T-helper 17 cell (primary cell): ENCODE measurements at places on chromosomes 4 and X.

DNA sequence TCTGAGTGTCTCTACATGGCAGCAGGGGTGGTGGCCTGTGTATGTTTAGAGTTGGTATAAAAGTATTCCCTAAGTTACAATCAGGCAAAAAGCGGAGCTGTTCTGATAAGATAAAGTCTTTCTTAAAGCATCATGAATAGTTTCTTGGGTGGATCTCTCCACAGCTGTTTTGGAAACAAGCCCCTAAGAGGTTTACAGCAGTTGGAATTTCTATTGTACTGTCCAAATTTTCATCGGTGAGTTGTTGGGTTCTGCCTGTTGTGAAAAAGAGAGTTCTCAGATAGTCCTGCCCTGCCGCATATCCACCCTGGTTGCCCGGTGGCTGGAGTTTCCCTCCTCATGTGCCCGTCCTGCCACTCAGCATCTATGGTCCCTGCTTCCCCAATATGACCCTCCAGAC is 50.1 kb downstream of the C4orf51 start:
- no peak for DNase-seq

DNA sequence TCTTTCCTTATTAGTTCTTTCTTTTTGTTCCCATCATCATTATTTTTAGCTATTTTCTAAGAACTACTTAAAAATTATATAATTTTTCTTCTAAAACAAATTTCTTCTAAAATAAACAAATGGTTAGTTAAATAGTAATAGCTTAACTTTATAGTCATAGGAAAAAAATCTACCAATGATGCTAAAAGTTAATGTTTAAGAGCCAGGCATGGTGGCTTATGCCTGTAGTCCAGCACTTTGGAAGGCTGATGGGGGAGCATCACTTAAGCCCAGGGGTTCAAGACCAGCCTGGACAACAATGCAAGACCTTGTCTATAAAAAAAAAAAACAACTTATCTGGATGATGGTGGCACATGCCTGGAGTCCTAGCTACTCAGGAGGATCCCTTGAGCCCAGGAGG is 127.1 kb upstream of the ANXA3 start:
- DNase-seq: no peak

GRCh38 chrX:12950851-12951594 is 23.9 kb upstream of the TMSB4X start:
- peak; percentile 35 for DNase-seq

GRCh38 chr4:794900-795725 is 30.8 kb downstream of the CPLX1 start:
- no peak for DNase-seq

DNA sequence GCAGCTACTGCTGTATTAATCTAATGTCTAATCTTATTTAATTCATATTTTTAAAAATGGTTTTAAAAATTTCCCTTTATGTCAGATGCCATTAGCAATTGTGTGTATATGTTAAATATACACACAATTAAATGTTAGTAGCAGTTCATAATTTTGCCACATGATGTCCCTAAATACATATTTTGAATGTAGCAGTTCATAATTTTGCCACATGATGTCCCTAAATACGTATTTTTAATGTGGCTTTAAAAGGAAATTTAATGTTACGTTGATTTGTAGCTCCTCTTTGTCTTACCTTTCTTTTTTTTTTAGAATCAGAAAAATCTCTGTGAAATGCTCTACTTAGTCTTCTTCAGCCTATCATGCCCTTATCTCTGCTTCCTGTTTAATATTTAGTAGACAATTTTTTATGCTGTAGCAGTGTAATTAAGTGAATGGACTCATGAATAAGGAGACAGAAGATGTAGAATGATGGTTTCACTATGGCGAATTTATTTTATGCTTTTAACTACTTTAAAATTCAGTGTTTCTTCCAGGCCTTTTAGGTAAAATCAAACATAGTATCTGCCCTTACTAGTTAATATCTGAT is 26.1 kb downstream of the RBM46 start:
- no peak for DNase-seq

DNA sequence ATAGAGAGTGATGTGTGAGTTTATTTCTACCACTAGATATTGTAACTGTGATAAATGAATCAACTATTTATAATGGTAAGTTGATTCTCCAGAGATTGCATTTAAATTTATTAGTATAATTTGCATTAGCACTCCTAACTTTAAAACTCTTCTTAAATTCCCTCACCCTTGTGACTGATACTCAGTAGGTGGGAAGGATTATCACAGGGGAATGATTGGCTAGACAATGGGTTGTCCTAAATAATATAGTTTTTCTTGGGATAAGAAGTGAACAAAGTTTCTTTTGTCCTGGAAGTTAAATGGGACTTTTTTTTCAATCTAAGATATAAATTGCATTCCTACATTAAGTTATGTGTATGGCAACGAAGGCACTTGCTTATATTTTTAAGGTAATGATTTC is 169.2 kb upstream of the PITX2 start:
- no peak for DNase-seq

DNA sequence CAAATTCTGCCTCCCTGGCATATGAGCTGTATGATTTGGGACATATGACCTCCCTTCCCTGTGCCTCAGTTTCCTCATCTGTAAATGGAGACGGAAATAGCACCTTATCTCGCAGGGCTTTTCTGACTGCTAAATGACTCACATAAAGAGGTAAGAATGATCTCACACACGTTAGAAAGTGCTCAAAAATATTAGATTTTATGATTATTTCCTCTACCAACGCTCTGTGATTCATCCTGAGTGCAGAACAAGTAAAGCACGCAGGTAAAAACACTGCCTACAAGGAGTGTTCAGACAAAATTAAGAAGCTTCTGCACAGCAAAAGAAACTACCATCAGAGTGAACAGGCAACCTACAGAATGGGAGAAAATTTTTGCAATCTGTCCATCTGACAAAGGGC is 21.1 kb downstream of the ACSL1 start:
- no peak for DNase-seq

DNA sequence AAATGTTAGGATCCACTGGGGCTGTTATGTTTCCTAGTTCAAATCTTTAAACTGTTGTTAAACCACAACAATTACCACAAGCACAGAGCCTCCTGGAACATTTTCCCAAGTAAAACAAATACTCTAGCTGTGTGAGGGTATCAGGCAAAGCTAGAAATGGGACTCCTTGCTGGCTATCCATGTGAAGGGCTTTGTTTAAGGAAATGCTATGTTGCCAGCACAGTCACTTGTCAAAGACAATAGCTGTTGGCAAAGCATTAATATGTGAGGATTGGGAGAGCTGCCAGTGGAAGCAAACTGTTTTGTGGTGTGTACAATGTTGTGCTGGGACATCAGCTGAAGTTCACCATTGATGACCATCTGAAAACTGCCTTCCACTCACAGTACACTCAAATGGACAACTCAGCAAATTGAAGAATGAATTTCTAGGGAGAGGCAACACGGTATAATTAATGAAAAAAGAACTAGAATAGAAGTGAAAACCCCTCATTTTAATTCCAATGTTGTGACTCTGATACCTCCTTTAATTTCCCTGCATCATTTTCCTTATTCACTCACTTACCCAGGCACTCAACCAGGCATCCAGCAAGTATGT is 100.8 kb downstream of the ANXA3 start:
- DNase-seq: no peak

DNA sequence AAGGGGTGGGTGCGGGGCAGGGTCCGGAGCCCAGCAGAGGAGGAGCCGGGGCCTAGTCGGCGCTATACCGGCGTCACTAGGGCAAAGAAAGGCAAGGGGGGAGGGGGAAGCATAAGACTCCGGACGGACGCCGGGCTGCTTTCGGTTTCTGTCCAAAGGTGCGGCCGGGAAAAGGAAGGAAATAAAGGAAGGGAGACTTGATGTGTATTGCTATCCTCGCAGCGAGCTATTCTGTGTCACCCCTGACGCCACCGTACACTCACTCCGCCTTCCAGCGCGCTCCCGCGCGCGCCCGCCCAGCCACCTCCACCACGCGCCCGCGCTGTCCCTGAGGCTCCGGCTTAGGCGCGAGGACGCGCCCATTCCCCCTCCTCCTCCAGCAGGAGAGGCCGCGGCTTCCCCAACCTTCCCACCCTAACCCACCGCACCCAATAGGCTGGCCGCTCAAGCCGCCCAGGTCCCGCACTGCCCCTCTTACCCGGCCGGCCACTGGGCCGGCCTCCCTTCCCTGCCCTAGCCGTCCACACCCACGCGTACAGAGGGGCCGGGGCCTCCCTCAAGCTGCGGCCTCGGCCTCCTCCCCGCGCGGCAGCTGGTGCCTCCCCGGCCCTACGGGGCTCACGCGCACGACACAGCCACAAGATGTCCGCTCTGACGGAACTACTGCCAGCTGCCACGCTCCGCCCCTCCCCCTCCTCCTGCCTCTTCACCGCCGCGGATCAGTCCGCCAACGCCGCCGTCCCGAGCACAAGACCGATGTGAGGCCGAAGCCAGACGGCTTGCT is at the start of gene UBE2D3:
Gene UBE2D3, minus strand, starts transcription at position 662 of the 784 bp plus-strand sequence. CDS start 1,043 bp downstream, outside the sequence.
- peak; percentile 91 for DNase-seq
